ENCODE measurements at places on chromosomes 1 and 21.
A peak's percentile ranks its signal among the peaks of the same experiment; 100 is the strongest.

DNA sequence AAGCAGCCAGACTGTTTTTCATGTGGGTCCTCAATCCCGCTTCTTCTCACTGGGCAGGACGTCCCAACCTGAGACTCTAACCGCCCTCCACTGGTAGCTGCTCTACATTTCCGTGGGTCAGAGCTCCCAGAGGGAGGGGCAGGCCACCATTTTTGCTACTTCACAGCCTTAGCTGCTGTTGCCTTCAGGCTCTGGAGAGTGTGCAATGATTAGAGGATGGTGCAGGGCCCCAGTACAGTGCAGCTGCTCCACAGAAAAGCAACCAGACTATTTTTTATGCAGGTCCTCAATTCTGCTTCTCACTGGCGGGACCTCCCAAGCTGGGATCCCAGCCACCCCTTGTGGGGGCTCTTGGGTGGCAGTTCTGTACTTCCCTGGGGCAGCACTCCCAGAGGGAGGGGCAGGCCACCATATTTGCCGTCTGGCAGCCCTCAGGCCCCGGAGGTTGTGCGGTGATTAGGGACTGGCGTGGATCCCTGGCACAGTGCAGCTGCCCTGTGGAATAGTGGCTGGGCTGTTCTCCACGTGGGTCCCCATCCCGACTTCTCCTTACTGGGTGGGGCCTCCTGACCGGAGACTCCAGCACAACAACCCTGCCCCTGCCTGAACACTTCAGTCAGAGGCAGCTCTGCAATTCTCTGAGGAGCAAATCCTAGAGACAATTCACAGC is 647.6 kb upstream of the PKN2 start:
- DNase-seq, result no peak

- DNase-seq, result no peak
These were observed 35.2 kb upstream of the MAB21L3 start for GRCh38 chr1:116075990-116076389.

DNA sequence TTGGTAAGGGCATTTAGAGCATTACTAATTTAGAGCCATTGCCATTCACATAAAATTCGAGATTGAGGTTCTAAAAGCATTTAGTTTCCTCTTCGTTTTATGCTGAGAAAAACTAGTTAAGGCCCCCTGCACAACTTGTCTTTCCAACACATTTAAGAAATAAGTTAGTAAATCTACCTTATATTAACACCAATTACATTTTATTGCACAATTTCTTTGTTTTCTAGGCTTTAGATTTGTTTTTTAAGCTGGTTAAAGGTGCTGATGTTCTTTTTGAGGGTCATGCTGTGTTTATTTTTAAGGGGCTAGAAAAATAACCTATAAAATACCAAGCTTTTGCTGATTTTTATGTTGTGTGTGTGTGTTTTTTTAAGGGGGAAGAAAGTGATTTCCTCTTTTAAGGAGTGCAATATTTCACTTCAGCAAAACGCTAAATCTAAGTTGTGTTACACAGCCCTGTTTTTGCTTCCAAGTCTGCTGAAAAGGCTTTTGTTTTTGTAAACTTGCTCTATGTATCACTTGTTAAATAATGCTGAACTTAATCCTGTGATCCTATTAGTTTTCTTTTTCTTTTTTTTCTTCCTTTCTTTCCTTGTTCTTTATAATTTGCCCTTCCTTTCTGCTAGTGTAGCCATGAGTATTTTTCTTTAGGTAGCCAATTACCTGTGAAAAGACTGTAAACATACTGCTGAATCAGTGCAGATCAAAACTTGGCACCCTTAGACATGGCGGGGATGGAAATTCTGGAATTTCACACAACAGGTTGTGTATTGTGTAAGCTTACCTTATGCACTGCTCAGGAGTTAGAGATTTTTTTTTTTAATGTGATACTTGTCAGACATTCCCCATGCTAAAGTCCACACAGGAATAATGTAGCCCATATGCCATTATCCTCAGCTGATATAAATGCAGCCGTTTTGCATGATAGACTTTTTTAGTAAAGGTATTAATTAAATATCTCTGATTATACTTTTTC is 1.5 kb downstream of the CEPT1 start:
- DNase-seq, result peak; percentile 1

DNA sequence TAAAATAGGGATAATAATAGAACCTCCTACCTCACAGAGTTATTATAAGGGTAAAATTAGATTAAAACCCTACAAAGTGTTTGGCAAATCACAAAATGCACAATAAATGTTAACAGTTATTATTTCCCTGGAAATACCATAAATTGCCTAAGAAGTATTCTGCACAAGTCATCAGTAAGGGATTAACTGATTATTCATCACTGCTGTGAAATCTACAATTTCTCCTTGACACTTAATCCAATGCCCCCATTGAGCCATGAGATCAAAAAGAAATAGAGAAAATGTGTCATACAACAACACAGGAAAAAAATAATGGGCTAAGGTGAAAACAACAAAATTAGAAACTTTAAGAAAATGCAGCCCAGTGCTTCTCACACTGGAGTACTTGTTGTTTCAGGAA is 6.7 kb upstream of the SEC16B start:
- DNase-seq, result no peak

- no peak for DNase-seq
These were observed 42.8 kb downstream of the ARHGEF10L start for GRCh38 chr1:17582124-17582774.

DNA sequence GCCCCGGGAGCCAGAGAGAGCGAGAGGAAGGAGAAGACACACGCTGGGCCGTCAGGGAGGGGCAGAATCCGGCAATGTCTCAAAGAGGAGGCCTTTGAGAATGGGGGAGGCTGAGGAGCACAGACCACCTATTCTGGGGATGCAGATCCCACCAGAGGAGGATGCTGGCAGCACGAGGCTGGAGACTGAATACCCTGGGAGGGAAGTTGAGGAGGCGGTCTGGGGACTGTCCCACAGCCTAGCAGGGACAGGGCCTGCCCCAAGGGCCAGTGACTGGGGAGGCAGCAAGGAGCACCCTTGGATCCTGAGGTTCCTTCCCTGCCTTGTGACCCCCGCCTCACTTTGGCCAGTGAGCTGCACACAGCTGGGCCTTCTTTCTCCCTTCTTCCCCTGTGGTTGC is 49.2 kb downstream of the SLC37A1 start:
- no peak for DNase-seq

DNA sequence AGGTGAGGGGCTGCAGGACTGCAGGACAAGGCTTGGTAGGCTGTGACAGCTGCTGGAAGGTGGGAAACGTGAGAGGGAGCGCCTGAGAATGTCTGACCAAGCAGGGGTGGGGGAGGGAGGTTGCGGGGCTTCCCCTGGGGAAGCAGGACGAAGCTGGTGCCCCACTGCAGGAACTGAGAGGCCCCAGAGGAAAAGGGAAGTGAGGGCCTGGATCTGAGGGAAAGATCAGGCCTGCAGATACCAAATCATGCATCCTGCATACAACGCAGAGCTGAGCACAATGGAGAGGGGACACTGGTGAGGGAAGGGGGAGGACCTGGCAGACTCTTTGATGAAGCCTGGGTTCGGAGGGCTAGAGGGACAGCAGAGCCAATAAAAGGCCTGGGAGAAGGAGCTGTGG is 65.7 kb upstream of the BACE2 start:
- no peak for DNase-seq

DNA sequence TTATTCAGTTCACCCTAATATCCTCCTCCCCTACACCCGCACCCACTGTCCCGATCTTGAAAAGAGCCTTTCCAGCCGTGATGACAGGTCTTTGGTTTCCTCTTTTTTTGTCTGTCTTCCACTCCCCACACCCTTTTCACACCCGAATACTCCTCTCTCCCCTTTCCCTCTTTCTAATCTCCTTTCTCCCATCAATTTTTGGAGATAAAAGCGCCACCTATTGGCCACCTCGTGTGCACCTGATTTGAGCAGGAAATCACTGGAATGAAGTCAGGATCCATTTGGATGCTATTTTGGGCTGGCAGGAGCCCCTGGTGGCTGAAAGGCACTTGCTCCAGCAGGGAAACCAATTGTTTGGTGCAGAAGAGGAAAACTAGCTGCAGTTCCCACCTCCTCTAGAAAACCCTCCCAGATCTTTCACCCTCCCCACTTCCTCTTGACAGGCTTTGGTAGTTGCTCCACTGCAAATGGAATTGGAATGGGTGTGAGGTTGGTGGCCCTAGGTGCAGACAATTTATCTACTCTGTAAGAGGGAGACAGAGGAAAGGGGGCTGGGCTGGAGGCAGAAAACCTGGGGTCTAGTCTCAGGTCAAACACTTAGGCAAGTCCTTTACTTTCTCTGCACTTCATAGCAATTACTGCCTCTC is 8.4 kb downstream of the FOXE3 start:
- peak; percentile 73 for DNase-seq
